ENCODE measurements at places on chromosomes 6 and 20. TPM values are rescaled to one million over a fixed set of nuclear protein-coding genes. Genes with fewer than 3 reads are reported as not detected.
A peak's percentile ranks its signal among the peaks of the same experiment; 100 is the strongest.

DNA sequence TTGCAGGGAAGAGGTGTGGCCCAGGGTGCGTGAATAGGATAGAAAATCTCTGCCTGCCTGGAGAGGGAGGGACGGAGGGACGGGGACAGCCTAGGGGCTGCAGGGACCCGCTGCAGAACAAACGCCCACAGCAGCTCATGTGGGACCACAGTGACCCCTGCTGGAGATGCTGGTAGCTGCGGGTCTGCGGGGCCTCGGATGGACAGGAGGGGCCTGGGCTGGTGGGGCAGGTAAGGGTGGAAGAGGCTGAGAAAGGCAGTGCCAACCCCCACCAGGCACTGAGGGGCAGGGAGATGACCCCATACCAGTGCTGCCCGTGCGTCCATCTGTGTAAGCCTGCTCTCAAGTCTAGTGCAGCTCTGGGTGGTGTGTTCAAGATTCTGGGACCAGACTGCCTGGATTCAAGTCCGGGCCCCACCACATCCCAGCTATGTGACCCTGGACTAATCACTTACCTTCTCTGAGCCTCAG is 39.4 kb downstream of the KIAA1755 start:
- peak; percentile 69 for DNase-seq

GRCh38 chr20:31890646-31891045 is 20.2 kb downstream of the TTLL9 start:
- no peak for DNase-seq

DNA sequence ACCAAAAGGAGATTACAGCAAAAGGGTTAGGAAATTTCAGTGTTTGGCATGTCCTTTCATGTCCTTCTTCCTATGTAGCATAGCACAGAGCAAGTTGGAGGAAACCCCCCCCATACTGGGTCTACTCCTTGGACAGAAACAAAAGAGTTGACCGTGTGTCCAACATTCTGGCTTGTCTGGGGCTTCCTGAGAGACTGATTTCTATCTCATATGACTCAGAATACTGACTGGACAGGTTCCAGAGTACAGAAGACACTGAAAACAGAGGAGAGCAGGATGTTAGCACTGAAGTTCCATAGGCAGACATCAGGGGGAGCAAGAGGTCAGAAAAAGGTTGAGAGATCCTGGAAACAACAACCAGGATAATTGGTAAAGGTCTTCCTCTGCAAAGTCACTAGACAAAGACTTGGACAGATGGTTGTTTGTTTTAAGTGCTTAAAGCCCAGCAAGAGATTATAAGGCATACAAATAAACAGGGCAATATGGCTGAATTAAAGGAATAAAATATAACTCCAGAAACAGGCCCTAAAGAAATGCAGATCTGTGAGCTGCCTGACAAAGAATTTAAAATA is 48.4 kb downstream of the USP49 start:
- no peak for DNase-seq

DNA sequence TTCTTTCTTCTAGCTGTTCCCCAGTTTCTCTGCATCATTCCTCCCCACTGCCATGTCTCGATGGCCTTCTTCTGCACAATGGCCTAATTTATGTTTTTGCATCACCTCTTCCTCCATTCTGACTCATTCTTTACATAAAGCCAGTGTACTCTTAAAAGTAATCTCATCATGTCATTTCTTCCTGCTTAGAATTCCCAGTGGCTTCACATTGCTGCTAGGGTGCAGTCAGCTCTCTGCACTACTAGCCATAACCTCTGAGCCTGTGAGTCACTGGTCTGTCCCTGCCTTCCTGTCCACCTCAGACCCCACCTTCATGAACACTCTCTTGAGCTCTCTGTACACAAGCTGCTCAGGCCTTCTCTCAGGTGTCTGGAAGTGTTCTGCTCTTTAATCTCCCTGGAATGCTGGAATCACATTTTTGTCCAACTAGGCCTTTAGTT is 24.1 kb upstream of the TRIM27 start:
- no peak for DNase-seq

- no peak for DNase-seq
These were observed 37.2 kb downstream of the CNKSR3 start for GRCh38 chr6:154473324-154473723.

DNA sequence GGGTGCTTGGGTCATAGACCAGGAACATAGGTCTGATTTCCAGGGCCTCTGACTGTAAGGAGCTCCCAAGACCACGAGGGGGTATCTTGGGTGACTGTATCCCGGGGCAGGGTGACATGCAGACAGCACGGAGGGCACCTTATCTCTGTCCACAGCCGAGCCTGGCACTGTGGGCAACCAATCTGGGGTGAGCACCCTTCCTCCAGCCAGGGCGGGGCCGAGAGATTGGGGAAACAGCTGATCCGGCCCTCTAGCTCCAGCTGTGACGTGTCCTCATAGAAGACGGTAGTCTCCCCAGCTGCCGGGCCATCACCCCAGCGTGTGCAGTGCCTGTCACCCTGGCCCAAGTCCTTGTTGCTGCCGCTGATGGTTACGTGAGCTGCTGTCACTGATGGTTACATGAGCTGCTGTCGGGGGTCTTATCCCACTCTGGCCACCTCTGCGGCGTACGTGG is 139.6 kb upstream of the RNF24 start:
- no peak for DNase-seq

DNA sequence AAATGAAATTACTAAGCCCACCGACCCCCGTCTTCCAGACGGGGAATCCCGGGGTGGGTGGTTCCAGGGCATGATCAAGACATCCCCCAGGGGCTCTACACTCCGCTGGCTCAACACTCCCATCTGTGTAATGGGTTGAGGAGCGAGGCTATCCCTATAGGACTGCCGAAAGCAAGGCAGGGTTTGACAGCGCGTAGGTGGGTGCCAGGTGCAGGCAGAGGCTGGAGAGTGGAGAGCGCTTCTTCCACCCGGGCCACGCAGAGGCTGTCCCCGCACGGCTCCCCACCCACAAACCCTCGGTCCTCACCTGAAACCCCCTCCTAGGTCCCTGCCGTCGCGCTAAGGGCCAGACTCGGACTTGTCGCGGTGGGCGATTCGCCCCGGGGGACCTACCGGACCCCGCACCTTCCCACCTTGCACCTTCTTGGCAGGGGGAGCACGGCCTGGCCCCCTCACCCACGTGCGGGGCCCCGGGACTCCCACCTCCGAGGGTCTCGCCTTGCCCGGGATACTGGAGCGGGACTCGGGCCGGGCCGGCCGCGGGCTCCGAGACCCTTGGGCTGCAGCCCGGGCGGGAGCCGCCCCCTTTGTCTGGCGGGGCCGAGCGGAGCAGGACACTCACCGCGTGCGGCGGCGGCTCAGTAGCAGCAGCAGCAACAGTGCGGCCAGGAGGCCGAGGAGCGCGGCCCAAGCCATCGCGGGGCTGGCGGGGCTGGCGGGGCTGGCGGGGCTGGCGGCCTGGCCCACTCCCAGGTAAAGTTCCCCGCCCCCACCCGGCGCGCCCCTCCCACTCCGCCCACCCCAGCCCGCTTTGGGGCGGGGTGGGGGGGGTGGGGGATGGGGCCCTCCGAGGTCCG is at the start of gene PTGIS:
TSS of gene PTGIS (minus strand) at position 717 of the 857 bp plus-strand sequence. CDS start at position 696, 21 bp downstream.
- DNase-seq: no peak

DNA sequence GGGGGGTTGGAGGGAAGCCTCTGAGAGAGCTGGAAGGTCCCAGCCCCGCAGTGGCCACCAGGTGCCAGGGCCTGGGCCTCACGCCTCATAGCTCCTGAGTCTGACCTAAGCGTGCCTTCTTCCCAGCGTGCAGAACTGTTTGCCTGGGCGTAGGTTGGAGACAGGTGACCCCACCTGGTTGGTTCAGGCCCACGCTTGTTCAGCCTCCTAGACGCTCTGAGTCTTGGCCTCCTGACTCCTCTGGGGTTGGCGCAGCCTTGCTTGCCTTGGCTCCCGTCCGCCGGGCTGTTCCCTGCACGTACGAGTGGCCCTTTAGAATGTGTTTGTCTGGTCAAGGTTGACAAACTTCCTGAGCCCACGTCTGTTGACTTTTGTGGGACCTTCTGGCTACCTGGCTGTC is 70.8 kb downstream of the EYA2 start:
- DNase-seq: no peak

DNA sequence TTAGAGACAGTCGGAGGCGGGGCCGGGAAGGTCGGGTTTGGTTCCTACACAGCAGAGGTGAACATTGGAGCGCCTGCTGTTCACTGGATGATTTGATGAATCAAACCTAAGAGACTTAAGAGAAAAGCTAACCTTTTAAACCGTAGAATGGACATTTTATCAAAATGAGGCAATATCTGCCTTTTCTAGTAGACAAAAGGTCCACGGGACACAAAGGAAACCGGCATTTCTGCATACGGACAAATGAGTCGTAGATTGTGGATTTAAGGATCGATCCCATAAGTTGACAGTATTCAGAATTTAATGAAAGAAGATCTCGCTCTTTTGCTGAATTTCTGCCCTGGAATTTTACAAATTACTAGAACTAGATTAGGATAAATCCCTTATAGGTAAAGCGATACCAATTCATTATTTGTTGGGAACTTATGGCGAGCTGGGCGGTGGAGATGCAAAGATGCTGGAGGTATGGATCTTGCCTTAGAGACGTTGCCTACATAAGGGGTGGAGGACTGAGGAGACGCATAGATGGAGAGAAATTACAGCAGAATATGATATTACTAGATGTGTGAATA is 400 bp downstream of the PAK1IP1 start:
- no peak for DNase-seq

- DNase-seq: no peak
These were observed 60.1 kb upstream of the LRRC1 start for GRCh38 chr6:53734473-53735299.

GRCh38 chr6:2623295-2623694 is 127.4 kb downstream of the MYLK4 start:
- no peak for DNase-seq

GRCh38 chr6:27213544-27214125 is 33.9 kb upstream of the PRSS16 start:
- no peak for DNase-seq

DNA sequence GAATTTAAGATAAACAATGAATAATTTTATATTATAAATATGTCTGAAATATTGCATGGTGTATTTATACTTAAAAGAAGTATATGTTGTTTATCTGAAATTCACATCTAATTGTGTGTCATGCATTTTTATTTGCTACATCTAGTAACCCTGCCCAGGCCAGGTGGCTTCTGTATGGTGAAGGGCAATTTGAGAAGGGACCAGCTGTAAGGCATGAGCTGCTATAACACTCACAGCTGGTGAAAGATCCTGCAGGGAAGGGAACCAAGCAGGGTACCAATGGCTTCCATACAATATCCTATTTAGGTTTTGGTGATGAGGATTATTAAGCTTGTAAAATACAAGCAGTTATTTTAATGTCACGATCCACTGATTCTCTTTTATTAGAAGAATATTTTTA is 921.8 kb upstream of the GJE1 start:
- no peak for DNase-seq

- no peak for DNase-seq
These were observed 179.1 kb downstream of the GRIK2 start for GRCh38 chr6:101572627-101573026.

- DNase-seq: no peak
These were observed 550 bp downstream of the PLAGL2 start for GRCh38 chr20:32206760-32207625.

DNA sequence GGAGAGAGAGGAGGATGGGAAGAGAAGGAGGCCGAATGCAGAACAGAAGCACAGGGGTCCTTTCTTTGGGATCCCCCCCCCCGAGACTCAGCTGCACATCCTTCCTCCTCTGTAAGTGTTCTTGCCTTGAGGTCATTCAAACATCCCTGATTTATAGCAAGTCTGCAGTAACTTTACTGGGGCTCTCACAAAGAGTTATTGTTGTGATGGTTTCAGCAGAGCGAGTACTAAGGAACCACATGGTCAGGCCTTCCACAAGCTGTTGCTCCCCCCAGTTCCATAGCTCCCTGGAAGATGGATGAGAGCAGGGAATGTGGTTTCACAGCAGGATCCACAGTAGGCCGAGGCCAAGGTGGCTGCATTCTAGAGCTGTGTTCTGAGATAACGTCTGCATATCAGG is 351.4 kb upstream of the CDH4 start:
- DNase-seq: no peak

- DNase-seq: no peak
These were observed 31.8 kb upstream of the CCDC167 start for GRCh38 chr6:37531437-37532036.

DNA sequence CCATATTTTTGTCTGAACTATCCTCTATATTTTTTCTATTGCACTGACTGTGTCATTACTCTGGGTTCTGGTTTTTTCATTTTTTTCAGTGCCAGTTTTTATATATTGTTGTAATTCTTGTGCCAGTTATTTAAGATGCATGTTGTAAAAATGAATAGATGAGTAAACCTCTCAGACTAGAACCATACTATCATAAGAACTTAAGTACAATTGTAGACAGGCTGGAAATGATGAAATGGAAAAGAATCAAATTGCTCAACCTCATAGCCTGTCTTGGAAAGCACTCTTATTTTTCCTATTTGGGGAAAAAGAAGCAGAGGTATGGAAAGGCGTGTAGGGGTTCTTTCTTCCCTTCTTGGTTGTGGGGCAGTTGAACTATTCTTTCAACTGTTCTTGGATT is 30.2 kb downstream of the PANK2 start:
- DNase-seq: no peak

DNA sequence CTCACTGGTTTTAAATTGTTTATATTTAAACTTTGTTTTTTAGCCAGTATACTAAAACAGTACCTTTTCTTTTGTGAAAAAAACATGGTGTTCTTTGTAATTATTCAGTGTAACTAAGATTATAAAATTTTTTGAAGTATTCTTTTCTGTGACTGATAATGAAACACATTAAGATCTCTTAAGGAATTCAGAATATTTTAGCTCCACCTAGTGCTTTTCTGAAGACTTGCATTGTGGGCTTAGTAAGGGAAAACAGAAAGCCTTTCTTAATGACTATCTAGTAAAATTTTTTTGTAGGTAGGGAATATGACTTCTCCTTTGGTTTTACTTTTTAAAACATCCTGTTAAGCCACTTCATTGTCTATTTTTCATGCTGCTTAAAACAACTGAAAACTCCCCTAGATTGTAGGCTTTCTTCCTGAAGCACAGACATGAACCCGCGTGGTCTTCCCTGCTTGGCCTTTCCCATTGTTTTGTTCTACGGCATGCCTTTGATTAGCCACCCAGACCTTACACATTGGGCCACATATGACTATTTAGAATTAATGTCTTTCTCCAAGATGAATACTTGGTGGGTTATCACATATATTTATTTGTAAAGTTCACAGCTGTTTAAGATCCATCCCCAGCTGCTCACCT is 72.1 kb downstream of the AFDN start:
- DNase-seq: no peak

- peak; percentile 61 for DNase-seq
These were observed 96.4 kb downstream of the BANF2 start for GRCh38 chr20:17796091-17796563.

DNA sequence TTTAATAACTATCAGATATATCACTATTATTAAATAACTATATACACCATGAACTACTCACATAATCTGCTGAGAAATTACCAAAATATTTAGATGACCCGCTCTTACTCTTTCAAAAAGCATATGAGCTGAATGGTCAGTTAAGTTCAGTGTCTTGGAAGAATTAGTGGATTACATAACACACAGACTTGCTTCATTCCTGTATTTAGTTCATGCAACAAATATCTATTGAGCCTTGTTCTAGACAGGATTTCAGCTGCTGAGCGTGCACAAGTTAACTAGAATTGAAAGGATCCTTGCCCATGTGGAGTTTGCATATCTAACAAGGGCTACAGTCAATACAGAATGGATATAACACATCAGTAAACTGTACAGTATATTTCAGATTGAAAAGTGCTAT is 566.2 kb downstream of the CBLN4 start:
- DNase-seq: no peak

The GLP1R gene
- not detected for total RNA-seq

The FAM209B gene
- total RNA-seq: not detected

The OR12D3 gene
- not detected for total RNA-seq

The CEP57L1 gene
- 8.6 TPM for total RNA-seq

The FRMD1 gene
- total RNA-seq: 0.17 TPM

The MPC1 gene
- 153 TPM for total RNA-seq

The OGFRL1 gene
- total RNA-seq: 7.7 TPM
